Central memory CD4-positive, alpha-beta T cell (primary cell): ENCODE measurements at places on chromosomes 12 and 14.

- no peak for DNase-seq
Observed at GRCh38 chr12:132353811-132354210, 24.4 kb upstream of the GALNT9 start.

DNA sequence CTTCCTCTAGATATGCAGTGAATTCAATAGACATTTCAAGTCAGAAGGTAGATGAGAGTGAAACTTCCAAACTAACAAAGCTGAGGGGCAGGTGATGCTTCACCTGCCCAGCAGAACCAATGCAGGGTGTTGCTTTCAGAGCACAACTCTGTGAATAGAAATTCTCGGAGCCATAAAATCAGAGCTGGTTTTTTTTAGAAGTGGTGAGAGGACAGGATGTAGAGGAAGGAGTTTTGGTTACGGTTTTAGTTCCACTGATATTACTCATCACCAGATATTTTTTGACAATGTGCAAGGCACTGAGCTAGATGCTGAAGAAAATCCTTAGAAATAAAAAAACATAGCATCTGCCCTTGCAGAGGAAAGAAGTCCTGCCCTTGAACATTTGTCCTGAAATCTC lies 62.2 kb downstream of the BMP4 start:
- no peak for DNase-seq

- DNase-seq: no peak
Observed at GRCh38 chr14:78836777-78837176, 666.6 kb downstream of the NRXN3 start.

GRCh38 chr14:97453991-97454390 lies 656.8 kb downstream of the VRK1 start:
- no peak for DNase-seq

GRCh38 chr12:120007272-120007671 lies 18.2 kb downstream of the BICDL1 start:
- peak; percentile 79 for DNase-seq

DNA sequence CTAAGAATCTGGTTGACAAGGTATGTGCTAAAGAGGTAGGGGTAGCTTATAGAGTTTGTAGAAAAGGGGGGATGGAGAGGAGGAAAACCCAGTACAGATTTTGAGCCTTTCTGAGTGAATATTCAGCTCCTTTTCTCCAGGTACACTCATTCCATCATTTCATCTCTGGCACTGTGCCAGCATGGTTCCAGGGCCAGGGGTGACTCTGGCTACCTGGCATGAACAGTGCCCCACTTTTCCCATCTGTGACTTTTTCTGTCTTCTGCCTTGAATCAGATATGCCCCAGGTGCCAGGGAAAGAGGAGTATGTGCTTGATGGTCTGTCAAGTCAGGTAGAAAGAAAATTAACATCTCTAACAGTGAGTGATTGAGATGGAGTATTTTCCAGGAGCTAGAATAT lies 175.7 kb downstream of the CACNA1C start:
- no peak for DNase-seq

DNA sequence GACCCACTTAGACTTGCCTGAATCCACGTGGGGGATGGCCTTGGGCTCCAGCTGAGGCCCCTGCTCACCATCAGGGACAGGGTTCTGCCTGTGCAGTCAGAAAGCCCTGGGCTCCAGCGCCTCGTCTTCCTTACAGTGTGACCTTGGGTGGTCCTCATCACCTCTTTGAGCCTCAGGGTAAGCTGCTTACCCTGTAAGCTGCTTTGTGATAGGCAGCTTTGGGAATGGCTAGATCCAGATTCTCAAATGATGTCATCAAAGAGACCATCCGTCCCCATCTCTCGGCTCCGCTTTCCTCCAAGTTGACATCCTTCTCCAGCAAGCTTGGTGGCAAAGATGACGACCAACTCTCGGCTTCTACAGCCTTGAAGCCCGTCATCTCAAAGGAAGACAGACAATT lies 127.0 kb downstream of the ADCK1 start:
- no peak for DNase-seq

DNA sequence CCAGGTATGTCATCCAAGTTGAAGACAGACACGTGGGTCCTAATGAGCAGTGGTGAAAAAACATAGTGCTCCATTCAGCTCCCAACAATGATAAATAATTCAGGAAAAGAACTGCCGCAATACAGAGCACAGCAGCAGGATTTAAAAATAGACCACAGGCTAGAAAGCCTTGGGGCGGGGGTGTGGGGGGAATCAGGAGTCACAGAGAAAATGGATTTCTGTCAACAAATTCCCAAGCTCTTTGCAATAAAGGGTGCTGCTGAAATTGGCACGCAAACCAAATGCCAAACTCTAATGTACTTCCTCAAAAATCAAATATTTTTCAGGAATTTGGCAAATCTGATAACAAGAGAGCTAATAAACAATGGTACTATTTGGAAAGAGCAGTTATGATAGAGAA lies 58.6 kb downstream of the R3HDM2 start:
- no peak for DNase-seq

- DNase-seq: no peak
Observed at GRCh38 chr12:119931402-119931801, 54.3 kb upstream of the CIT start.

DNA sequence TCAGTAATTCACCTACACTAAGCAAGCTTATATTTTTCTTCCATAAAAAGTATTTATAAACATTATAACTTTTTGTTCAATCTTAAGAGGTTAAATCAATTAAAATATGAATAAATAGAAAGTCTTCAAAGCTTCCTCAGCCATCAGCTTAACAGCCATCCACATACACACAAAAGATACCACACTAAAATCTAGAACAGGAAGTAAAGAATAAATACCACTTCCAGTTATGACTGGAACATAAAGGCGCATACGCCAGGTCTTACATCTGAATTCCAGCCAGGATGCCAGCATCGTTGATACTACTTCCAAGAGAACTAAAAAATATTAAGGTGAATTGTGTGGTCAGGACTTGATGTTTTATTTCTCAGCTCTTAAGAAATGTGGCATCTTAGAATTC lies 17.0 kb downstream of the SIX1 start:
- no peak for DNase-seq

GRCh38 chr14:101839661-101840060 lies 78.2 kb downstream of the PPP2R5C start:
- no peak for DNase-seq

GRCh38 chr12:50404307-50404706 lies 3.6 kb downstream of the LARP4 start:
- DNase-seq: no peak

DNA sequence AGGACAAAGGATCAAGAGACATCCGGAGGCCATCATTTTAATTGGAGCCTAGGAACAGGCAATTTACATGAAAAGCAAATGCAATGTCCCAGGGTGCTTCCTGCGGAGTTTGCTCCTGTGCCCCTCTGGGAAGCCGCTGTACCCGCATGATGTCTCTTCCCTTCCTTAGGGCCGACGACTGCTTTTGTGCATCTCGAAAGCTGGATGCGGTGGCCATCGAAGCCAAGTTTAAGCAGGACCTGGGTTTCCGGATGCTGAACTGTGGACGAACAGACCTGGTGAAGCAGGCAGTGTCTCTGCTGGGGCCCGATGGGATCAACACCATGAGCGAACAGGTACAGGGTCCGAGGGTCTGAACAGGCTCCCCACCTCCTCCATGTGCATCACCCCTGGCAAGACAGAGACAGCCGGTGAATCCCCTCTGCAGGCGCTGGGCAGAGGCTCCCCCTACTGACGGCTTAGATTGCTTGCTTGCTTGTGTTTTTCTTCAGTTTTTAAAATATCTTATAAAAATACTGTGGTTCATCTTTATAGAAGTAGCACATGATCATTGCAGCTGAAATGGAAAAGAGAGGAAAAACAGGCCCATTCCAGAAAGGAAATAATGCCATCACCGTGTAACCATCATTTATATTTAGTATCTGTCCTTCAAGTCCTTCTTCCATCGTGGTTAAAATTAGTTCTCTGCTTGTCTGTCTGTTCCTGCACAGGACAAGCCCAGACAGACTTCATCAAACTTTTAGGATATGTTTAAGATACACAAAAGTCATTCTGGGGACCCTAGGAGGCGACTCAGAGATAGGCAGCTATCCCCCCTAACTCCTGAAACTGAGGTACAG lies 75.4 kb upstream of the PWP1 start:
- no peak for DNase-seq

- DNase-seq: no peak
Observed at GRCh38 chr12:104852102-104852501, 106.0 kb downstream of the SLC41A2 start.

GRCh38 chr12:47736877-47737676 lies 11.8 kb upstream of the ENDOU start:
- no peak for DNase-seq

- DNase-seq: no peak
Observed at GRCh38 chr12:129868575-129868974, 35.2 kb downstream of the TMEM132D start.

DNA sequence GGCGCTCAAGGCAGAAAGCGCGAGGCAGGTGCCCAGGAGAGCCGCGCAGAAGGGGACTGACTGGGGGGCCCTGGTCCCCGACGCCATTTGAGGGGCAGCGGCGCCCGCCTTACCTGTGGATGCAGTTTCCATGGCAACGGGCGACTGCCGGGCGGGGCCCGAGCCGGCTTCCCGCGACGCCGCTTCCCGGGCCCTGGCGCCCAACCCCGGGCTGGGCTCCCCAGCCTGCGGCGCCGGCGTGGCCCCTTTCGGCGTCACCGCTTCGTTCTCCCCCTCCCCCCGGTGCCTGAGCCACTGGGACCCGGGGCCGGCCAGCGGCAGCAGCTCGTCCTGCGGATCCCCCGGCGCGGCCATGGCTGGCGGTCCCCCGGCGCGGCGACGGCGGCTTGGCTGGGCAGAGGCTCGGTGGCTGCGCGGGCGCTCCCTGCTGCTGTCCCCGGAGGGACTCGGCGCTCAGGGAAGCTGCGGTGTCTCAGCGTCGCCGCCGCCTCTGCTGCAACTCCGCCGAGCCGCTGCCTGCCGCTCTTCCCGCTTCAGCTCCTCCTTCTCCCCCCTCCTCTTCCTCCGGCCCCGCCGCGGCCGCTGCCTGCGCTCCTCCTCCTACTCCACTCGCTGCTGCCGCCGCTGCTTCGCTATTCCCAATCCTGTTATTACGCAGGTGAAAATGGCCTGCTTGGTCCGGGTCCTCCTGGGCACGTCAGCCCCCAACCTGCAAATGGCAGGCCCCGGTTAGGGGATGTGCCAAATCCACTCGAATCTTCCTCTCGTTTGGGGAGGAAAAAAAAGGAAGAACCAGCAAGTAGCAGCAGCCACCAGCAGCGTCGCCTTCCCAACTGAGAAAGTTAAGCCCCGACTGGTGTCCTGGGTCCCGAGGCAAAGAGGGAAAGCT lies at the start of gene RTN1:
TSS of gene RTN1 (minus strand) at position 500 of the 889 bp plus-strand sequence. CDS start at position 354, 146 bp downstream.
- no peak for DNase-seq

DNA sequence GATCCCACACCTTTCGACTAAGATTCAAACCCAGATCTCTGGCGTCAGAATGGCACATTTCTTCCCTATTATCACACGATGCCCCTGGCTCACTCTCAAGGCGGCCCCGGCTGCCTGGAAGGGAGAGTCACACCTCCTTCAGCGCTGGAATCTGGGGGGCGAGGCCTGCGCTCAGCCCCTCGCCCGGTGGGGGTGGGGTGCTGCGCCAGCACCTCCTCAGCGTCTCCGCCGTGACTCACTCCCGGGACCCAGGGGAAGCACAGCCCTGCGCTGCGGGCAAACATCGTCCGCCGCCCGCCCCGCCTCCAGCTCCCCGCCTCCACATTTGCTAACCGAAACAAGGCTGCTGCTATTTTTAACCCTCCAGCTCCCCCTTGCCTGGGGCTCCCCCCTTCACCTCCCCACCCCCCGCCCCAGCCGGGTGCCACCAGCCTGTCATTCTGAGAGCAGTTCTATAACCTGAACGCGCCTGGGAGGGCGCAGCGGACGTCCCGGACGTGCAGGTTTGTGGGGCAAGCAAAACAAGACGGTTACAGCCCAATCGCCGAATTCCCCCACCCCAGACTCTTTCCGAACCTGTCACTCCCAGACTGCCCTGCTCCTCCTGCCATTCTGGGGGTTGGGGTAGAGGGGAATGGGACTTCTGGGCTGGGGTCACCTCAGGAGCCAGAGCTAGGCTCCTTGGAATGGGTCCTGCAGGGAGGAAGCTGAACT lies 6.7 kb downstream of the HDAC7 start:
- DNase-seq: peak; percentile 84

DNA sequence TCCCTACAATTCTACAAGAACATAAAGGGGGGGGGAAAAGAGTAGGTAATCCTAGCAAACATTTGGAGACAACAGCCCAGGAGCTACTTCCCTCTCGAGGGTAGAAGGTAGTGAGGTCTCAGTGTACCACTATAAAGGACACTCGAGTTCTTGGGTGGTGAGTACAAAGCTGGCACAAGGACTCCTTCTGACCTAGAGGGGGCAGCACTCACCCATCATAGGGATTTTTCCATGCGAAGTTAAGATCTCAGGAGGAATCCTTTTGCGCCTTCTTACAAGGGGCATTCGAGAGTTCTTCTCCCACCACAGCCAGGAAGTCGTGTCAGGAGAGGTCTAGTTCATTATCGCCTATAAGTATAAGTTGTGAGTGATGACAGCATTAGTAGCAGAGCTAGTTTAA lies 200.2 kb upstream of the RBM19 start:
- no peak for DNase-seq

DNA sequence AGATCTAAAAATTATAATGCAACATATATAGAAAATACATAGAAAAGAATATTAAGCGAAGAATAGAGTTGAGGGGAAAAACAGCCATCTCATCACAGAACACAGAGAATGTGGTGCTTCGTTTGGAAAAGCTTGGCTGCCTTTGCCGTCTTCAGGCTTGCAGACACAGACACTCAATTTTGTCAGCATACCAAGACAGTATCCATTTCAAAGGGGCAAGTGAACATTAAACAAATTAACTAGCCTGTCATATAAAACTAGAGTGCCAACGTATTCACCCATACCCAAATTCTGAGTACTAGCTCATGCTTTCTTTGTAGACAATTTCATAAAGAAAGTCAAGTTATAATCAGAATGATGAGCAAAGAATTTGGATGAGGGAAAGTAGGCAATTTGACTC lies 40.5 kb downstream of the DMAC2L start:
- DNase-seq: no peak

- no peak for DNase-seq
Observed at GRCh38 chr14:67192366-67192765, 3.1 kb downstream of the GARIN2 start.

DNA sequence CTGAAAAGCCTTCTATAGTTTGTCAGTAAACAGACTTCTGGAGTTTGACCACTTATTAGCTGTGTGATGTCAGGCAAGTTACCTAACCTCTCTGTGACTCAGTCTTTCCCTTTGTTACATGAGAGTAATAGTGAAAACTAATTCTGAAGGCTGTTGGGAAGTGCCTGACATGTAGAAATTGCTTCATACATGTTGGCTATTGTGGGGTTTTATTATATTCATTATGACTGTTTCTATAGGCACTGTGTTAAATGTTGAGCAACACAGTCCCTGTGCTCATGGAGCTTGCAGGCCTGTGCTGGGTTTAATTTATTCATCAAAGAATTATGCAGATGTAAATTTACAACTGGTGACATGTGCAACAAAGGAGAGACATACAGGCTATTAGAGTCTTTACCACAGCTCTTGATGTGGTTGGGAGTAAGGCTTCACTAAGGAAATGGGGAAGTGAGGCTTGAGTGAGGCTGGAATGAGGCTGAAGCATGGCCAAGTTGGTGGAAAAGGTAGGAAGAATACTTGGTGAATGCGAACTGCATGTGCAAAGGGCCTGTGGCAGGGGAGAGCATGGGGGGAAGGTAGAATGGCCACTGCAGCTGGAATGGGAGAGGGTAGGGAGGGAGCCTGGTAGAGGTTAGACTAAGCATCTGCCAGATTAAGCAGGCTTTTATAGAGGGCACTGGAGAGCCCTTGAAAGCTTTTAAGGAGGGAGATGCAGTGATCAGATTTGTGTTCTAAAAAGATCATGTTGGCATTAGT lies 236.4 kb upstream of the CRY1 start:
- DNase-seq: no peak
